Kasumi-1 (cell line): ENCODE measurements at places on chromosomes 2 and 18.

GRCh38 chr2:72678024-72678423 is 147.8 kb downstream of the EXOC6B start:
- DNase-seq: no peak

DNA sequence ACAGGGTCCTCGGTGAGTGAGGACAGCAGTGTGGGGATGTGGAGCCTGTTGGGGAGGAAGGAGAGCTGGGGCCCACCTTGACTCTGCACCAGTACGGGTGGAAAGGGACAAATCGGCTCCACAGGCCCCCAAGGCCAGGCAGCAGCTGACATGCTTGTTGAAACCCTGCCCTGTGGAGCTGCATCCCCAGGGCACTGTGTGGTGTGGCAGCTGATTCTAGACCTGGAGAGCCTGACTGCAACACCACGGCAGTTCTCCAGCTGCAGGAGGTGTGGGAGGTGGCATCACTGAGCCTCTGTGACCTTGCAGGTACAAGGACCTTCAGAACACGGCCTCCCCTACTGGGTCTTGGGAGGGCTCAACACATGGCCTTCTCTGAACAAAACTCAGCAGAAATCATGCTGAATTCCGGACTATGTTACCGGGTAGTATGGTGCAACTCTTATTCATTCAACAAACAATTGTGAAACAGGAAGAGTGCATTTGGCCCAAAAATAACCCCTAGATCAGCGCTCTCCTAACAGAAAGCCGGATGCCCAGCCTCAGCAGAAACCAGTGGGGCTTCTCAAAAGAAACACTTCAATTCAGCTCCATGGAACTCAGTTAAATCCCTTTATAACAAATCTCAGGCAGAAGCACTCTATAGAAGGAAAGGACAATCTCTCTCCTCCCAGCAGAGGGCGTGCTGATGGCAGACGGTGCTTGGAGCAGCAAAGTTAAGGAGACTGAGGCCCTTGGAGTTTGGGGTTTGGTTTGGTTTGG is 104.4 kb upstream of the SALL3 start:
- DNase-seq: peak; percentile 30

- no peak for DNase-seq
Observed at GRCh38 chr2:150046211-150046610, 441.3 kb downstream of the RND3 start.

DNA sequence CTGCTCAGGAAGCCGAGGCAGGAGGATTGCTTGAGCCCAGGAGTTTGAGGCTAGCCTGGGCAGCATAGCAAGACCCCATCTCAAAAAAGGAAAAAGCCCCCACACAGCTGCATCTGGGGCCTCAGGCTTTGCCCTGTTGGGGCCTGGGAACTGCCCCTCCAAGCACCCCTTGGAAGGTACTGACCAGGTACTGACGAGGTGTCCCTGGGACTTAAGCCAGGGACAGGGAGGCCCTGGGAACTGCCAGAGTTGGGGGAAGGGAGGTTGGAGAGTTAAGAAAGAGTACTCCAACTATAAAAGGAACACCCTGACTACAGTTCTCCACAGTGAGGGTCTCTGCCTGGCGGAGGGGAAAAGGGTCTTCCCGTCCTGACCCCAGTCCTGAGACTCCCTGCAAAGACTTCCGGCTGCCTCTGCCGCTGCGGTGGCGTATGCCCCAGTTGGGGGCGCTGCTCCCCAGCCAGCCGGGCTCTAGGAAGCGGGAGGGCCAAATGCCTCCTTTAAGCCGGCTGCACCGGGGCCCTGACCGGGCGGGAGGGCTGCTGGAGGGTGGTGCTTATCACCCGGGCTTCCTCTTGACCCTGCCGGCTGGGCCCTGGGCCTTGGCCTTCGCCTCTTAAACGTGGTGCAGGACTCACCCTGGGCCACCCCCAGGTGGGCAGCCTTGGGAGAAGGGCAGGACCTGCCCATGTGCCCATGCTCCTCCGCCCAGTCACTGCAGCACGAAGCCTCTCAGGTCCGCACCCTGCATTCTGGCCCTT is 12.8 kb downstream of the SLC30A3 start:
- DNase-seq: peak; percentile 54

GRCh38 chr2:205946226-205946625 is 139.7 kb downstream of the INO80D start:
- no peak for DNase-seq

GRCh38 chr2:104901037-104901881 is 47.3 kb downstream of the POU3F3 start:
- no peak for DNase-seq

- DNase-seq: no peak
Observed at GRCh38 chr2:150480971-150481830, 6.3 kb downstream of the RND3 start.

- DNase-seq: no peak
Observed at GRCh38 chr2:191552066-191552465, 125.9 kb upstream of the NABP1 start.

DNA sequence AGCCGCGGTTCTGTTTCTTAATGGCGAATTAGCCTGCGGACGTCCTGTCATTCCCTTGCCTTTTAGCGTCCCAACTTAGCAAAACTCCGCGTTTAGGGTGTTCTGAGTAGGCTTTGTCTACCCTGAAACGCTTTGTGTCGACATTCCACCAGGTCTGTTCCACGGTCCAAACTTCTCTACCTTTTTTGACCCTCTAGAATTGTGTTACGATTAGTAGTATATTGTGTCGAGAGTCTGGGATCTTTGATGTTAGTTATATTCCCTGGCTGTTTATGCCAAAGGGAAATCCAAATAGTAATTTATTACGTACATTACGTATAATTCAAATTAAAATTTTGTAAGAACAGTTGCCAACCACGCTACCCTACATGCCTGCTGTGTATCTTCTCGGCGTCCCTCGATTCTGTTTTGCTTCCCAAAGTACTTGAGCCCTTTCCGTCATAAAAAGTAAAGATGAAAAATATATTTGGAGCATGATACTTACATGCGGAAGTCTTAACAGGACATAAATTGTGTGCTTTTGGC is 495 bp upstream of the TTC32 start:
- peak; percentile 53 for DNase-seq

- no peak for DNase-seq
Observed at GRCh38 chr2:196607073-196607472, 32.4 kb upstream of the CCDC150 start.

DNA sequence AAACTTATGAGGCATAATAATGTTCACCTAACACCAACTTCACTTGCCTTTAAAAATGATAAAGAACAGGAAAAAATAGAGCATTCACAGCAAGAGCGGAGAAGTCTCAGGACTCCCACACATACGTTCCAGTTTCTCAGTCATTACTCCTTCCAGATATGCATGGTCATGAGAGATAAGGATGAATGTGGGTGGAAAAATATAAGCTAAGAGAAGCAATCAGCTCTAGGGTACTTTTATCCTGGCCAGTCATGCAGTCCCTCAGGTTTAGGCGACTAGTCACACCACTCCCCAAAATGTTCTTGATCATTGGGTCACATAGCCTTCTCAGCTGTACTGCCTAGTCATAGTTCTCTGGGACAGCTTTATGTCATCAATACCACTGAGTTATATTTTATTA is 29.2 kb upstream of the CCDC178 start:
- no peak for DNase-seq

DNA sequence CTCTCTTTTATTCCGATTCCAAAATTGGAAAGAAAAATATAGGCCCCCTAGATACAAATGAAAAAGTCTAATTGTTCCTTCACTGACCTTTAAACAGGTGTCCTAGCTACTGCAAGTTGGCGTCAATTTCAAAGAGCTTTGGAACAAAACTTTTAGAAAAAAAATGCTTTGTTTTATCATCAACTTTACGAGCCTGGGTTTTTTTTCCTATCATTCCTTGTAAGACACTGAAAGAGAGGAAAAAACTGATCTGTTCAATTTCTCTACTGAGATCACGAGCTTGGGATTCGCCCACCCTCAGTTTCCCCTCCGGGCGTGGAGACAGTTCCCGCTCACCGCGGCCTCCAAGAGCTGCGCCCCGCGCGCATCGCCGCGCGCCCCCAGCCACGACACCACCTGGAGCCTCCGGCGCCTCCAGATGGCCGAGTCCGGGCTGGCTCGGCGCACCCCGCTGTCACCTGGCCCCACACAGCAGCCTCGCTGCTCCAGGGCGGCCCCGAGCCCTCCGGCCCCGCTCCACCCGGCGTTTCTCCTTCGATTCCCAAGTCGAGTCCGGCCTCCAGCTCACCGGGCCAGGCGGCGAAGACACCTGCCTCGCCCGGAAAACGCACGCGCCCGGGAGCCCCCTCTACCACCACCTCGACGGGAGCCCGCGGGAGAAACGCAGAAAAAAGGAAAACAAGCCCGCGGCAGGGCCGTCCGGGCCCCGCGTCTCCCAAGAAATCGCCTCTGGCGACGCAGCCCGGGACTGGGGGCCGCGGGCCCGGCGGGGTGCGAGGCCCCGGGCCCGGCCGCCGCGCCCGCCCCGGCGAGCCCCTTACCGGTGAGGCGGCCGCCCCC is 656 bp downstream of the TBC1D8 start:
- DNase-seq: no peak

GRCh38 chr18:75694292-75694691 is 266.8 kb upstream of the SMIM21 start:
- no peak for DNase-seq

- no peak for DNase-seq
Observed at GRCh38 chr2:192773044-192773443, 578.3 kb upstream of the TMEFF2 start.

GRCh38 chr2:37632310-37632709 is 39.1 kb downstream of the CDC42EP3 start:
- no peak for DNase-seq

GRCh38 chr2:146477383-146477782 is 1367.4 kb upstream of the ACVR2A start:
- no peak for DNase-seq

DNA sequence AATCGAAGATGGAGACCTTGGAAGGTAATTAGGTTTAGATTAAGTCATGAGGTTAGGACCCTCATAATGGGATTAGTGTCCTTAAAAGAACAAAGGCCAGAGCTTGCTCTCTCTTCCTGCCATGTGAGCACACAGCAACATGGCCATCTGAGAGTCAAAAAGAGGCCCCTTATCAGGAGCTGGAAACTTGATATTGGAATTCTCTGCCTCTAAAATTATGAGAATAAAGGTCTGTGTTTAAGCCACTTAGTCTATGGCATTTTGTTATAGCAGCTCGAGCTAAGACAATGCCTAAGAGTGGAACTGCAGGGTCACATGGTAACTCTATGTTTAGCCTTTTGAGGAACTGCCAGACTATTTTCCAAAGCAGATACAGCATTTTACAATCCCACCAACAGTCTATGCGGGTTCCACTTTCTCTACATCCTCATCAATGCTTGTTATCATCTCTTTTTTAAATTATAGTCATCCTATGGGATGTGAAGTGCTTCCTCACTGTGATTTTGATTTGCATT is 42.4 kb downstream of the THADA start:
- peak; percentile 29 for DNase-seq

DNA sequence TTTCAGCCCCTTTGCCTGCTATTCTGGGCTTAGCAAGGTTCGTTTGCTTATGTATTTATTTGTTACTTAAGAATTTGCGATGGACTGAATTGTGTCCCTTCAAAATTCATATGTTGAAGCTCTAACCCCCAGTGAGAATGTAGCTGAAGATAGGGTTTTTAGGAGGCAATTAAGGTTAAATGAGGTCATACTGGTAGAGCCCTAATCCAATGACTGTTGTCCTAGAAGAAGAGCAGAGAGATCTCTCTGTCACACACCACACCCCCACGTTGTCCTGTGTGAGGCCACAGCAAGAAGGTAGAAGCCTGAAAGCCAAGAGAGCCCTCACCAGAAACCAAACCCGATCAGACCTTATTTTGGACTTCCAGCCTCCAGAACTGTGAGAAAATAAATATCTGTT is 66.7 kb downstream of the KIAA1328 start:
- no peak for DNase-seq

DNA sequence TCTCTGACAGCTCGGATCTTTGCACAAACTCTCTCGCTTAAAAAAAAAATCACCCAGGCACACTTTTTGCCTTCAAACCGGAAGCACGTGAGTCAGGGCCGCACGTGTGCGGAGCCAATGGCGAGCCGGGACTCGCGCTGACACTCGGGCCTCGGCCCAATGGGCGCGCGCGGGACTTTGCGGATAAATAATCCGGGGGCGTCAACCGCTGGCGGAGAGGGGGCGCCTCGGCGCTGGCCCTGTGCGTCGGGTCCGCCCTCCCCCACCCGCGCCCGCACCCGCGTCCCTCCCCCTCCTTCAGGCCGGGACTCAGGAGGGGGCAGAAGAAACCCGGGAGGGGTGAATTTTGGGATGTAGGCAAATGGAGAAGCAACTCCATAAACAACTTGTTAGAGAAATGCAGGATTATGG is 319 bp upstream of the EN1 start:
- no peak for DNase-seq

DNA sequence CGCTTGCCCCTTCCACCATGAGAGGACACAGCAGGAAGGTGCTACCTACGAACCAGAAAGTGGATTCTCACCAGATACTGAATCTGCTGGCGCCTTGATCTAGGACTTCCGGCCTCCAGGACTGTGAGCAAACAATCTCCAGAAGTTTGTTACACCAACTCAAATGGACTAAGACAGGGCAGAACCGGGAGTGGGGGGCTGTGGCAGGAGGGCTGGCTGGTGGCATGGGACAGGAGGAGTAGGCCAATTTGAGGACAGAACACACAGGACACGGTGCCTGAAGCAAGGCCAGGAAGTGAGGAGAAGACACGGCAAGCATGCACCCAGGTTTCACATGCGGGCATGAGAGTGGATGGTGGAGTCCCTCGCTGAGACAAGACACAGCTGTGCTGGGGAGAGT is 40.1 kb downstream of the CRACDL start:
- no peak for DNase-seq

GRCh38 chr2:161426922-161427663 is 11.0 kb downstream of the TBR1 start:
- DNase-seq: no peak

DNA sequence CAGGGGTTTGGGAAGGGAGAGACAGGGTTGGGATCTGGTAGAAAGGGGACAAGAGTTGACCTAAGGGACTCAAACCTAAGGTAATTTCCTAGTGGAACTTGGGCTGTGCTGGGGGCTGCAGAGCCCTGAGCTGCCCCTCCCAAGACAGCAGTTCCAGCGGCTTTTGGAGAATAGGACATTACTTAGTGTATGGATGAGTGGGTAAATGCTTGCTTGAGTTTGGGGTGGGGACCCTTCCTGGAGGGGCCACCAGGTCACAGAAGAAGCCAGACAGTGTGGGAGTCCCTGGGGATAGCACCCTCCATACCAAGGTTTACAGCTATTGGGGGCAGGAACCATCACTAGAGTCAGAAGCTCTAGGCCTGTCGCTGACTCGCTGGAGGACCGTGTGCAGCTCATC is 111.5 kb downstream of the CAPN13 start:
- no peak for DNase-seq

GRCh38 chr2:213787869-213788268 is 503.6 kb downstream of the SPAG16 start:
- DNase-seq: no peak
